Effector memory CD8-positive, alpha-beta T cell (primary cell): ENCODE measurements at places on chromosomes 7 and 10.
A peak's percentile ranks its signal among the peaks of the same experiment; 100 is the strongest.

DNA sequence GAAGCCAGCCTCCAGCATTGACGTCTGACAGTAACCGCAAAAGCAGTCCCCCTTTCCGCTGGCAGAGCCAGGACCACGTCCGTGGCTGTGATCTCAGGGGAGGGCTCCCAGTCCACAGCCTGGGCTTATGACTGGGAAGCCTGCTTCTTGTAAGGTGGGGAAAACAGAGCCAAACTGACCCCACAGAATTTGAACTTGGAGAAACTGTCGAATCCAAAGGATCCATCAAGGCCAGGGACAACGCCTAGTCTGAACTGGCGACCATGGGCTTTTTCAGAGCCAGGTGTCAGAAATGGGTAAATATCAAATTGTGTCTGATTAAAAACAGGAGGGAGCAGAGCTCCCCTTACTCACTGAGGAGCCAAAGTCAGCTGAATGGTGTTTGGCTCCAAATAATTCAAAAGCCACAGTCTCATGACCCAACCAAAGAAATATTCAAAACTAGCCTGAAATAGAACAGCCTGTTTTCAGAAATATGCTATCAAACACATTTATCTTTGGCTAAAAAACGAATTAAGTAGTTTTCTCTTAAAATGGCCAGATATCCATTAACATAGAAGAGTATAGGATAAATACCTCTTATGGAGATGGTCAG is 751.4 kb upstream of the GALNT17 start:
- DNase-seq = no peak

- no peak for DNase-seq
These were observed 131.3 kb upstream of the WNT16 start for GRCh38 chr7:121197455-121197854.

DNA sequence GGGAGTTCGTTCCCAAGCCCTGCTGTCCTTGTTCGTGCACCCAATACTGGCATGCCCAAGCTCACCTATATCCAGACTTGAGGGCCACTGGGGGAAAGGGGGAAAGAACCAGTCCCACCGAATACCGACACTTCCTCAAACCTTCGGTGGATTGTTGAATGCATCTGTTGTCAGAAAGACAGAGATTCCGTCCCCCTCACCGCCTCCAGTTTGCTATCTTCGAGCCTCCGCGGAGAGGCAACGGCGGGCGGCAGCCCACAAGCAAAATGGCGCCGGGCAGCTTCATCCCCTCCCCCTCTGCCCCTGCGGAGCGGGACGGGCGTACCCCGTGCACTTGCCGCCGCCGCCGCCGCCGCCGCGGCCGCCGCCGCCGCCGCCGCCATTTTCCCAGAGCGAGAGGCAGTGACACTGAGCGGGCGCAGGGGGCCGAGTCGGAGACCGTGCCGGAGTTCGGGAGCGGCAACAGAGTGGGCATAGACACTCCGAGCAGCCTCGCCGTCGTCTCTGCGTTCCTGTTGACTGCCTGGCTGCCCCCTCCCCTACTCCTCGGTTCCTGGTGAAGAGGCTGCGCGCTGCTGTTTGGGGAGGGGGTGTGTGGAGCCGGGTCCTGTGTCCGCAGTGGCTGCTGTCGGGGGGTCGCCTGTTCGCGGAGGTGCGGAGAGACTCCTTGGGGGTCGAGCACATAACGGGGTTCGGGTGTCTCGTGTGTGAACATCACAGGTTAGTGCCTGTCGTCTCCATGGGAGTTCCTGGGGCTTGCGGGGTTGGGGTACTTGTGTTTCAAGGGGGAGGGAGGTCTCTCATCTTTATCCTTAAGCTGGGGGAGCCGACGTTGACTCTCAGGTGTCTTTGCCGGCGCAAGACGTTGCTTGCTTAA is at the start of gene KMT2E:
Gene KMT2E (plus strand): TSS at position 390 of the 877 bp plus-strand sequence. CDS start 26,748 bp downstream, outside the sequence.
- DNase-seq = peak; percentile 96

DNA sequence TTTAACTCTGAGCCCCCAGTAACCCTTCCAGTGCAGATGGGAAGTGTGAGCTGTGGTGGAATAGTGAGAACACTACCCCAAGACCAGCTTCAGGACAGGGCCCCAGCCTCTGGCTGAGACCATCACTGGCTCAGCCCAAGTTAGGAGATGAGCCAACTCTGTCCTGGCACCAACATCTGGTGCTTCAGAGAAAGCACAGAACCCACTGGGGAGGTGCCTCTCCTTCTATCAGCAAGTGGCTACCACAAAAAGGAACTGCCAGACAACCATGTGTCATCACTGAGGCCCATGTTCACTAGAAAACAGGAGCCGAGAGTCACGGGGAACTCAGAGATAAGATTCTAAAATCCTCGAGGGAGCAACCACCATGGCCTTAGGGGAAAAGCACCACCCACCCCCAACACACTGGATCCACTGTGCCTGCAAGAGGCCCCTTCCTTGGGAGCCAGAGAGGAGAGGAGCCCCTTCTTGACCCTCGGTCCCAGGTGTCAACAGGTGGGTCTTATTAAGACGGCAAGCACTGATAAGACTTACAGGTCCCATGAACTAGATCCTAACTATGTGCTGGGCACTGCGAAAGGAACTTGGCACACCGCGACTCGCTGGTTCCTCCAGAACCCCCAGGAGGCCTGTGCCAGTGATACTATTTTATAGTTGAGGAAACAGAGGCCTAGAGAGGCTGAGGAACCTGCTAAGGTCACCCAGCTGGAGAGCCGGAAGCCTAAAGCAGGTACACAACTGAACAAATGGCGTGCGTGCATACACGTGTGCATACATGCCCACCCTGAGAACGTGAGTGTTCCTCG is 102.7 kb downstream of the FAM53B start:
- peak; percentile 56 for DNase-seq

DNA sequence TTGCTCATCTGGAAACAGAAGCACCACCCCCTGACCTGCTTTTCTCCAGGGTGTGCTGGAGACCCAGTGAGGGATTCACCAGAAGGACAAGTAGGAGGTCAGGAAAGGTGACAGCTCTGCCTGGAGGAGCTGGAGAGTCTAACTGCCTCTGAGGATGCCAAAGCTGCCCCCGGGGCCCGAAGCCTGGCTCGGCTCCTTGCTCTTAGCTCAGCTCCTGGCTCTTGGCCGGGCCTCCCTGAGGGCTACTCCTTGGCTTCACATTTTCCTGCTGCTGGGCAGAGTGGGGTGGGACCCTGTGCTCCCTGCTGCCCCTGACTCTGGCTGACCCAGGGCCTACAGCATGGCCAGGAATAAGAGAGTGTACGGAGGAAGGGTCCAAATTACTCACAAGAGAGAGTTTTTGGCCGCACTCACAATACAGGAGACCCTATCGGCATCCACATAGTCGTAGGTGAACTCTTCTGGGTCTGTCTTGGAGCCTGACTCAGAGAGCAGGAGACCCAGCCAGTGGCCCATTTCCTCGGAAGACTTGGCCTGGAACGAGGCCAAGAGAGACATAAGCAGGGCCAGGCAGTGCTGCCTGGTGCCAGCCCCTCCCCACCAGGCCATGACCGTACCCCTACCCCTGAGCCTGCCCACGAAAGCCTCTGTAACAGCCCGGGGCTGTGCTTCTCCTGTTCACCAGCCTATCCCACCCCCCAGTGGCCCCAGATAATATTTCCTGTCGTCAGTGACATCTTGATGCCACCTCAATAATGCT is 63.1 kb downstream of the VWA2 start:
- DNase-seq = no peak

DNA sequence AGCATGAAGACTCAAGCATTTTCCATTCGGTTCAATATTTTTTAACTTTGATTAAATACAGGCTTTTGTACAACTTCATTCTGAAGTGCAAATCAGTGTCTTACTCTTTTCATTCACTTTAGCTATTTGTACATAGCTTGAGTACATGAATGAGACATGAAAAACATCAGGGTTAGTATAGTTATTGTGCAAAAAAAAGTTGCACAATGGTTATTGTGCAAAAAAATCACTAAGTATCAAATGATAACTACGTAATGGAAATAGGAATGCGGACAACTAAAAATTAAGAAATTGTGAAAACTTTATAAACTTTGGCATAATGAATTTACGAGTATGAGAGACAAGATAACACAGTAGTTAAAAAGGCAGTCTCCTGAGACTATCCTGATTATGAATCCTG is 442.9 kb downstream of the ARL4A start:
- DNase-seq = no peak

- no peak for DNase-seq
These were observed 14.3 kb downstream of the IL15RA start for GRCh38 chr10:5963071-5963470.

DNA sequence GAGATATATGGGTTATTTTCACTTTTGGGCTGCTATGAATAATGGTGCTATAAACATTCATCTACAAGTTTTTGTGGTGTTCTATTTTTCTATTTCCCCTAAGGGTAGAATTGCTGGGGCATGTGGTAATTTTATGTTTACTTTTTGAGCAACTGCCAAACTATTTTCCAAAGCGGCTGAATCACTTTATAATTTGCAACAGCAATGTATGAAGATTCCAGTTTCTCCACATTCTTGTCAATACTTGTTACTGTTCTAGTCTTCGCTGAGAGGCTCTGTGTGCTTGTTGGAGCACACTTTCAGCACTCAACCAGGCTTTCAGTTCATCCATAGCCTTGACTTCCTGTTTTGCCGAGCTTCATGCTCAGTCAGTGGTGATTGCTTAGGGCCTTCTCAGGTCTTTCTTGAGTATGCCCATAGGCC is 39.0 kb downstream of the ADK start:
- DNase-seq = no peak

DNA sequence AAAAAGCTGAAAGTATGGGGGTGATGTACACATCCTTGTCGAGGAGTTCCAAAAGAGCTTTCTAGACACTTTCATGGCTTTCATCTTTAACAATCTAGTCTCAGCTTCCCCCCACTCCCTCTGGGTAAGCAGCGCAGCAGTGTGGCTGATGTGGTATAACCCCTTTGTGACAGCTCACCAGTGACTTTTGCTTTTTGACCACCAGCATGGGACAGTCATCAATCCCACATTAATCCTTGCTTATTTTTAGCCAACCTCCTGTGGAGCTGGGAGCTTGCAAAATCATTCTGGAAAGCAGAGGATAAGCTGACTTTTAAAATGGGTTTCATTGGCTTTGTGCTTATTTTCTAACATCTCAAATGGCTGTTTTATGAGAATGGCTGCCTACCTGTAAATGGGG is 272.7 kb downstream of the HDAC9 start:
- DNase-seq = no peak

- no peak for DNase-seq
These were observed 270.5 kb downstream of the BICC1 start for GRCh38 chr10:58782876-58783851.

DNA sequence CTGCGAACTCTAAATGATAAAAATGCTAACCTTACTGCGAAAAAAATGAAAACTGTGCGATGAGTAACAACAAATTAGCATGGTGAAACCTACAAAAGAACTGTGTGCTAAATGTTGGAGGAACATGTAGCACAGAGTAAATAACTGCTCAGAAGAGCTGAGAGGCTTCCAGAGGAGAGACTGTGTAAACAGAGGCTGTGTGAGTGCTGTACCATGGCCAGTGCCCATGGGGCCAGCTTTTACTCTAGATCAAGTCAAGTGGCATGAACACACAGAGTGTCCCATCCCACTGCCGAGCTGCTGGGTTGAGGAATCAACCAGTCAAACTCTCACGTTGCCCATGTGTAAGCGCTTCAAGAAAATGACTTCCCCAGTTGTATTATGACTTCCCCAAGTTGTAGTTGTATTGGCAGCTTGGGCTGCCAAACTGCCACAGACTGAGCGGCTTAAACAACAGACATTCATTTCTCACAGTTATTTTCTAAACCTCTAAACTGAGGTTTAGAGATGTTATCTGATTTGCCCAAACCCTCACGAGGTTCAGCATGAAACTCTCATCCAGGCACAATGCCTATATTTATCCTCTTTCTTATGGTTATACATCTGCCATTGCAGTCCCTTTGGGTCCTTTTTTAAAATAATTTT is 270.7 kb downstream of the ABCA13 start:
- DNase-seq = no peak

DNA sequence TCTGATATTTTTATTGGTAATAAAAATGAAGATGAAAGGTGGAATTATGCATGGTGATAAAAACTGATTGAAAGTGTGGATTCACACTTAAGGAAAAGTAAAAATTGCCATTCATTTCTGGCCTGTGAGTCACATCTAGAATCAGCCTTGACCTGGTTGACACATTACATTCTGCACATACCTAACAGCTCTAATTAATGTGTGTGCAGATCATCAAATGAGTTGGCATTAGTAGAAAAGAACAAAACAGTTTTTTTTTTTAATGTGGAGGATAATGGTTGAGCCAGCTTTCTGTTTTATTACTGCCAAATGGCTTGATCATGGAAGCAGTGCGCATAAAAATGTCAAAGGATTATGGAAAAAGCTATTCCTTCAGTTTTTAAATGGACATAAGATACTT is 142.6 kb upstream of the TMEM196 start:
- no peak for DNase-seq

DNA sequence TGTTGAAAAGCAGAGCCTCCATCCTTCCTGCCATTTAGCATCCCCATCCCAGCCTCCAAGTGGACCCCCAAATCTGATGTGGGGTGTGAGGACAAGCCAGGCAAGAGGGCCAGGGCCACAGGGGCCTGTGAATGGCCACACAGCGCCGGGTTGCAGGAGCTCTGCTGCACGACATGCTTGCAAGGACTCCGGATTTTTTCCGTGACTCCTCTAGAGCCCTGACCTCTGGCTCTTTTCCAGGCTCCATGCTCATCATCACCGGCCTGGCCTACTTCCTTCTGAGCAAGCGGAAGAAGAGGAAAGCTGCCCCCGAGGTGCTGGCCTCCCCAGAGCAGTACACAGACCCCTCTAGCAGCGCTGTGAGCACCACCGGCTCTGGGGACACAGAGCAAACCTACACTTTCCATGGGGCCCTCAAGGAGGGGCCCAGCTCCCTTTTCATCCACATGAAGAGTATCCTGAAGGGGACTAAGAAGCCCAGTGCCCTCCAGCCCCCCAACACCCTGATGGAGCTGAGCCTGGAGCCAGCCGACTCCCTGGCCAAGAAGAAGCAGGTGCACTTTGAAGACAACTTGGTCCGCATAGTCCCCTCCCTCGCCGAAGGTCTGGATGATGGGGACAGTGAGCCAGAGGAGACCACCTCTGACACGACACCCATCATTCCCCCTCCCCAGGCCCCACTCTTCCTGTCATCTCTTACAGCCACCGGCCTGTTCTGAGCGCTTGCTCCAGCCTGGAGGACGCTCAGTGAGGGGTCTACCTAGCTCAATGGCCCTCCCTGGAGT is 23.5 kb downstream of the TMEM72 start:
- DNase-seq = no peak

GRCh38 chr7:112398534-112398933 is 51.7 kb upstream of the IFRD1 start:
- DNase-seq = no peak

DNA sequence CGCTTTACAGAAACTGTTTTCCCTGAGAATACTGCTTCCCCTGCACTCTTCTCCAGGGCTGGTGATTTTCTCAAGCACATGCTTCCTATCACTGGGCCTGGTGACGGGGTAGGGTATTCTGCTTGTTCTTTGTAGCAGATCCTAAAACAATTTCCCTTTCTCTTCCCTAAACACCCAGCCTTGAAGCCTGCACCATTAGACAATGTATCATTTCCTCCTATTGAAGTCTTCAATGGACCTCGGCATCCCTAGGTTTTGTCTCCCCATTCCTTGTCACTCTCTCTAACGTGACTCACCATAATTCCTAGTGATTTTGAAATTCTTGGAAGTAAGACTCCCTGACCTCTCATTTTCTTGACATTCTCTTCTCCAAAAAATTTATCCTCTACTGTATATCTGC is 109.5 kb upstream of the GHITM start:
- DNase-seq = no peak
